Posterior vena cava (tissue), 2 donors: ENCODE measurements at places on chromosomes 13 and 19.
A peak's percentile ranks its signal among the peaks of the same experiment; 100 is the strongest.

DNA sequence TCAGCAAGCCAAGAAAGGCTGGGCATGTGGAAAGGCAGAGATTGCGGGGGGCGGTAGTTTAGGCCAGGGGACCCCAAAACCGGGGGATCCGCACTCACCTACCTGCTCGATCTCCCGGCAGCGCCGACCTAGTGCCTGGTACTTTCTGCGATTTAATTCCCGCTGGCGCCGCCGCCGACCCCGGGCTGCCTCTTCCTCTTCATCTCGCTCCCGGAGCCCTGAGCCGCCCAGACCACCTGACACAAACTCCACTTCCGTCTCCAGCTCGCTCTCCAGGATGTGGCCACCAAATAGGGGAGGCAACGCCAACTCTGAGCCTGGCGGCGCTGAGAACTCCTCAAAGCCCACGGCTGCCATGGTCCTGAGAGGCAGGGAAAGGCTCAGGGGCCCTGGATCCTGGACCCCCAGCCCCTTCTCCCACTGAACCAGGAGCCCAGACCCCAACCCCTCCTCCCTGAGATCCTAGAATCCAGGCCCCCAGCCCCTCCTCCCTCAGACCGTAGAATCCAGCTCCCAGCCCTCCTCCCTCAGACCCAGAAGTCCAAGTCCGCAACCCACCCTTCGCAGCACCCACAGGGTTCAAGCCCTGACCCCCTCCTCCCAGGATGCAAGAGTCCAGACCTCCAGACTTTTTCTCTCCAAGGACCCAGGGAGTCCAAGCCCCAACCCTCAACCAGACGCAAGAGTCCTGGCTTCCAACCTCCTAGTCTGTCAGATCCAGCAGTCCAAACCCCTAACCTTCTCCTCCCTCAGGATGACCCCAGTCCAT lies 933 bp downstream of the TFPT start:
- DNase-seq: peak; percentile 89

- no peak for DNase-seq
Observed at GRCh38 chr19:7670150-7670783, 1.4 kb downstream of the RETN start.

GRCh38 chr13:40026741-40027140 lies 371.3 kb downstream of the COG6 start:
- no peak for DNase-seq

GRCh38 chr19:53193535-53194222 lies 521 bp upstream of the ZNF665 start:
- DNase-seq: no peak

DNA sequence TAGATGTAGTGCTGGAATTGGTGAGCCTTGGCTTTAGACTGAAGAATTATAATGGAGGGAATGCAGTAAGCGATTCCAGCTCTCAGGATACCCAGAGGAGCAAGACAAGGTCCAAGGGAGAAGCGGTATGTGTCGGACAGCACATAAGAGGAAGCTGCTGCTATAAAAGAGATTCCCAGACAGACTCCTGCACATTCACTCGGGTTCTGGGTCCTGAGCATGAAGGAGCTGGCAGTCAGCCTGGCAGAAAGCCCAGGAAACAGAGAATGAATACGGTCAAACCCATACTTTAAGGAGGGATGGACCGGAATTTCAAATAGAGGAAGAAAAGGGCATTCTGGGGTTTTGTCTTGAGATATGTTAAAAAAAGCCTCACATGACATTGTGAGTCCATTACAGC lies 308.3 kb downstream of the DNAJC15 start:
- no peak for DNase-seq
